ENCODE measurements at places on chromosomes 1 and 21.

GRCh38 chr21:40454057-40454456 is 392.9 kb downstream of the DSCAM start:
- no peak for DNase-seq

DNA sequence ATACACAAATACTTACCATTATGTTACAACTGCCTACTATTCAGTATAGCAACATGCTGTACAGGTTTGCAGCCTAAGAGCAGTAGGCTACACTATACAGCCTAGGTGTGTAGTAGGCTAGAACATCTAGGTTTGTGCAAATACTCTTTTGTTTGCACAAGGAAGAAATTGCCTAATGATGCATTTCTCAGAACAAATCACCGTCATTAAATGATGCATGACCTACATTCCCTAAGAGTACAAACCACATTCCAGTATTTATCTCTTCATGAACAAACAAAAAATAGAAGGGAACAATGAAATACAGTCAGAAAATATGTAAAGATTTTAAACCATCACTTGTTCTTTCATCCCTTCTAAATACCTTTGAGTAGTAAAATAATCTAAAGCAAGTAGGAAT is 109.7 kb upstream of the HP1BP3 start:
- DNase-seq: no peak

DNA sequence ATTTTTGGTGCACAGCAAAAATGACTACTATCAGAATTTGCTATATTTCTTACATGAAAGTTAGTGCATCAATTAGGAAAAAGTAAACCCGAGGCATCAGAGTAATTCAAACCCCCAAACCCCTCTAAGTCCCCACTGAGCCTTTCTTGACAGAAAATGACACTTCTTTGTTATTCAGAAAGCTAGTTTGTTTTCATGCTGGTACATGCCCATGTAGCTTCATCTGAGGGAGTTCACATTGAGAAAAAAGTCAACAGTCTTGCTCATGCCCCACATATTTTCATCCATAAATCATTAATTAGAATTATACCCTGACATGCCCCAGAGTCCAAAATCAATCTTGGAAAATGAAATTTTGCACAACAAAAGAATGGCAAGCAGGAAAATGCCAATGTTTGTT is 39.9 kb upstream of the PDC start:
- DNase-seq: no peak

- DNase-seq: no peak
Measured at GRCh38 chr1:14894811-14895560, 258.6 kb upstream of the TMEM51 start.

- DNase-seq: no peak
Measured at GRCh38 chr1:58805716-58806571, 22.1 kb upstream of the JUN start.

DNA sequence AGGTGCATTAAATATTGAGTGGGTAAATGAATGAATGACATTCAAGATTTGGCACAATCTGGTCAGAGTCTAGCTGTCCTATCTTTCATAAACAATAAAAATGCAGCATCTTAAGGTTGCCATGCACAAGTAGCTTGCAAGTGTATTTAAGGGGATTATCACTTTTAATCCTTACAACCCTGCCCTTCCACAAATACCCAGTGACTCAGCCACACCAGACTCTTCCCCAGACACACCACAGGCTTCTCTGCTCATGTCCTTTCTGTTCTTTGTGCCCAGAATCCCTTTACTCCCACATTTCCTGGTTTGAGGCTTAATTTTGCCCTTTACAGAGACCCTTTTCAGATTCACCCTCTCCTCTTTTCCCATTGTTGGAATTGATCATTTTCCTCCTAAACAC is 59.8 kb downstream of the KIRREL1 start:
- no peak for DNase-seq

- no peak for DNase-seq
Measured at GRCh38 chr1:27379564-27380122, 3.5 kb downstream of the CD164L2 start.

DNA sequence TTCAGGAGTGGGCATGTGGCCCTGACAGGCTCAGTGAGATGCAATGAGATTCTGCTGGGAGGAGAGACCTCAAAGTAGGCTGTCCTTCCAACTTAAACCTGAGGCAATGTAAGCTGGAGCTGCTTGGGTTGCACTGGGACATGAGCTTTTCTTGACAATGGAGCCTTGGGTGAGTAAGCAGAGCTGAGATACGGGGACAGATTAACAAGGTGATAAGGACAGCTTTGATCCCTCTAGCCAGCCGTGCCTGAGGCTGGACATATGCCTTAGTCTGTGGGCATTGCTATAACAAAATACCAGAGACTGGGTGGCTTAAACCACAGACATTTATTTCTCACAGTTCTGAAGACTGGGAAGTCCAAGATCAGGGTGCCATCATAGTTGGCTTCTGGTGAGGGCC is 18.3 kb upstream of the NGF start:
- DNase-seq: no peak

DNA sequence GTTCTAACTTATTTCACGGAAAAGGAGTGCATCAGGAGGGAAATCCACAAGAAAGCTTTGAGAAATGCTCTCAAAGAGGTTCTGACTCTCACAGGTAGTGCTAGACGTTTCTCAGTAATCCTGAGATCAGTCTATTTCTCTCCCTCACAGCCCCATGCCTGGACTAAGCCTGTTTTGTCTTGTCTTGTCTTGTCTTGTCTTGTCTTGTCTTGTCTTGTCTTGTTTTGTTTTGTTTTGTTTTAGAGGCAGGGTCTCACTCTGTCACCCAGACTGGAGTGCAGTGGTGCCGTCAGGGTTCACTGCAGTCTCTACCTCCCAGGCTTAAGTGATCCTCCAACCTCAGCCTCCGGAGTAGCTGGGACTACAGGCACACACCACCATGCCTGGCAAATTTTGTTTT is 133.3 kb upstream of the SGIP1 start:
- no peak for DNase-seq

GRCh38 chr1:197671140-197671539 is 104.1 kb downstream of the DENND1B start:
- no peak for DNase-seq

- DNase-seq: no peak
Measured at GRCh38 chr21:42654913-42655795, 1.7 kb downstream of the PDE9A start.

- DNase-seq: peak; percentile 85
Measured at GRCh38 chr1:156082309-156083091, at the start of gene MEX3A. MEX3A (minus strand) TSS chr1:156082465; CDS start chr1:156081998, 467 bp downstream.

GRCh38 chr1:180793451-180793850 is 119.2 kb upstream of the KIAA1614 start:
- no peak for DNase-seq

DNA sequence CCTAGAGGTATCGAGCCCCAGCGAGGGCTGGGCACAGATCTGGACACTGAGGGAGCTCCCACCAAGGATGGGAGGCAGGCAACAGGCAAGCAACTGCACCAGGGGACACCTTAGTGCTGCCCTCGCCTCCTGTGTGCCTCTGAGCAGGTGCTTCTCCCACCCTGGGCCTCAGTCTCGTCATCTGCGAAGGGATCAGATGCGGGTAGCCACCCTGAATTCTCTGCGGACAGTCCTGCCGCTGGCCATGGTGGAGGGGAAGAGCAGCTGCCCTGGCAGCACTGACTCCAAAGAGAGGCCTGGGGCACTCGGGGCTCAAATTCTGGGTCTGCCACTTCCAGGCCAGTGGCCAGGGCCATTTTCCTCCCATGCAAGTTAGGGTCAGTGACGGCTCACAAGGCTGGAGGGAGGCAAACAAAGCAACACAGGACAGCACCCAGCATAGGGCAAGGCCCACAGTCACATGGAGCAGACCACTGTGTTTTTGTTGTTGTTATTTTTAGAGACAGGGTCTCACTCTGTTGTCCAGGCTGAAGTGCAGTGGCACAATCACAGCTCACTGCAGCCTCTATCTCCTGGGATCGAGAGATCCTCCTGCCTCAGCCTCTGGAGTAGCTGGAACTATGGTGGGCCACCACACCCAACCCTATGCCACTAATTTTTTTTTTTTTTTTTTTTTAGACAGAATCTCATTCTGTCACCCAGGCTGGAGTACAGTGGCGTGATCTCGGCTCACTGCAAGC is 7.1 kb upstream of the SDC3 start:
- peak; percentile 33 for DNase-seq

- no peak for DNase-seq
Measured at GRCh38 chr1:25825605-25826004, 5.9 kb downstream of the MTFR1L start.

- DNase-seq: no peak
Measured at GRCh38 chr21:35426469-35426868, 377.4 kb upstream of the RUNX1 start.

DNA sequence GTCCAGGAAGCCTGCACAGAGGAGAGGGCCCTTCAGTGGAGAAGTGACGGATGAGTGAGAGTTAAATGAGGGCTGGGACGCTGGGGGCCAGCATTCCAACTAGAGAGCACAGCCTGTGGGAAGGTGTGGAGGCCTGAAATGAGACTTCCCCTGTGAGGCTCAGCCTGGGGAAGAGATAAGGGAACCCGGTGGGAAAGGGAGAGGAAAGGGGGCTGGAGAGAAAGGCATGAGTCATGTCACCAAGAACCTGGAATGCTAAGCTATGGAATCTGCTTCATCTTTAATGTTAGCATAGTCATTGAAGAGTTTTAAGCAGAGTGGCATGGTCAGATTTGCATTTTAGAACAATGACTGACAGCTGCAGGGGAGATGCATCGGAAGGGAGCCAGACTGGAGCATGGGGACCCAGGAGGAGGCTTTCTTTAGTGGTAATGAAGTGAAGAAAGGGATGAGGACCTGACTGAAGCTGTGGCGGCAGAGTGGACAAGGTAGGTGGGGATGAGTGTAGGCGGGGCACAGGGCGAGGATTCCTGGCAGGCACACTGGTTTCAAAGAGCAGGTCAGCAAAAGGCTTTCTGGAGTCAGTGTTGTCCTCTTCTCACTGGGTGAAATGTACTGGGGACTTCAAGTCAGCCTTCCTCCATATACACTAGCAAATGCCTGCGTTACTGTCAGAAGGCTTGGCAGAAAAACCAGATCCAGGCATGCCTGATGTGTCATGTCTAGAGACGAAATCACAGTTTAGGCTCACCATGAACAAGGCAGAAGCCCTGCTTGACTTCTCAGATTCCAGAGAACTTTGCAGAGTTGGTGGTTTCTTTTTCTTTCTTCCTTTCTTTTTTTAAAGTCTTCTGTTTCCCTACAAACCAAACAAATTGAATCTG is 8.0 kb downstream of the RGL1 start:
- DNase-seq: no peak

GRCh38 chr1:168631671-168632400 is 55.4 kb downstream of the XCL1 start:
- DNase-seq: no peak

DNA sequence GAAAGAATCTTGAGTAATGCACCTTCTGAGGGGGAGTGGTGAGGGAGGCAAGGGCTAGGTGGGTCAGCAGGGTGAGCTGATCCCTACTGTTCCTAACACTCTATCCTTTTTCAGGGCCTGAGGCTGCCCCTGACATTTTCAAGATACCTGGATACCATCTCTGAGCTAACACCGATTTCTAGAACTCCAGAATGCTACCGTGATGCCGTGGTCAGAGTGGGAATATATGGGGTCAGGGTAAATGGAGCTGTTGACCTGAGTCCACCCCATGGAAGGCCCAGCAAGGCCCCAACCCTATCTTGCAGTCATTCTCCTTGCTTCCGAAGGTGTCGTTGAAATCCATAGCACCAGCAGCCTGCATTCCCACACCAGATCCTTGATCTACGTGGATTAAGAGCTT is 18.0 kb upstream of the PTPRF start:
- DNase-seq: no peak

DNA sequence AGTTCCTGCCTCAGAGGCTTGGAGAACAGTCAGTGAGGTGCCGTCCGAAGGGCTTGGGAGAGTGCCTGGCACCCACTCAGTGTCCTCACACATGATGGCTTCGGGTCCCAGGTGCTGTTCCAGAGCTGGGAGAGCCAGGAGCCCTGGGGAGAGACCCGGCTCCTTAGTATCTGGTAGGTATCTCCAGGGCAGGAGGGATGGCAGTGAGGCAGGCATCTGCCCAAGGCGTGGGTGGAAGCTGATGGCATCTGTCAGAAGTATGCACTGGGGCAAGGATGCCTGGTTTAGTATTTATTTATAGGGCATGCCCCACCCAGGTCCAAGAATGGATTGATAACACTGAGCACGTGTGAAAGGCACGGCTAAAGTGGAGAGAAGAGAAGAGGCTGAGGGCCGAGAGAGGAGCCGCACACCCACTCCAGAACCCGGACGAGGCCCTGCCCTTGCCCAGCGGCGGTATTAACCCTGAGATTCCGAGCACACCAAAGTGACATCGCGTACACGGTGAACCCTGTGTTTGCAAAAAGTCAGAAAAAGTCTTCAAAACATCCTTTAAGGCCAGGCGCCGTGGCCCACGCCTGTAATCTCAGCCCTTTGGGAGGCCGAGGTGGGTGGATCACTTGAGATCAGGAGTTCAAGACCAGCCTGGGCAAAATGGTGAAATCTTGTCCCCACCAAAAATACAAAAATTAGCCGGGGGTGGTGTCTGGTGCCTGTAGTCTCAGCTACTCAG is 2.4 kb downstream of the TP73 start:
- no peak for DNase-seq

- peak; percentile 85 for DNase-seq
Measured at GRCh38 chr1:176880955-176881595, 283.4 kb downstream of the ASTN1 start.

- DNase-seq: no peak
Measured at GRCh38 chr1:15016526-15016925, 137.0 kb upstream of the TMEM51 start.

DNA sequence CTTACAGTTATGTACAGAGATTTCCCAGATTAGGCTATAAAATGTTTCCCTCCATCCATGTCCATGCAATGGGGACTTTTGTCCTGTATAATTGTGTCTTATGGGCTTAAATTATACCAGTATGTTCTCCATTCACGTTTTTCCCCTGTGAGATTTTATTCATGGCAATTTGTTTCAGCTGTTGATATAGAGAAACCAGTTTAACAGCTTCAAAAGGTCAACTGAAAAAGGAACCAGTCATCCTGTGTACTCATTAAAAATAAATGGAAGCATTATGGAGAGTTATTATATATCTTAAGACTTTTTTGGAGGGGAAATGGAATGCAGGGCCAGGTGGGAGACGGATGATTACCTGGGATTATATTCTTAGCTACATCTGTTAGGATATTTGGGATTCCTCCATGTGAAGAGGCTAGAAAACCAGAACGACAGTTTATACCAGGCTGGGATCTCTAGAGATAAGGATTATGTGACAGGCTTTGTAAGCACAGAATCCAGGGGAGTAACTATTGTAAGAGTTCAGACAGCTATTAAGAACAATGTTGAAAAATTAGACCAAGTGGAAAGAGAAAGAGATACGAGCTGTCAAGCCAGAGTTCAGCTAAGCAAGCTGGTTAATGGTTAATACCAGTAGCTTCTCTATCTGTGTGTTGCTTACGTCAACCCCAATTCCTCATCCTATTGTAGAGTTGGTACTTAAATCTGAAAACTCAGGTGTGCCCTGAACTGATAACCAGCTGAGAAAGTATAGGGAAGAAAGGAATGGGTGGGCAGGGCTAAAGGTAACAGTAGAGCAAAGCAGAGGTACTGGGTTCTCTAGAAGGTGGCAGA is 12.4 kb upstream of the ZNF697 start:
- DNase-seq: no peak

GRCh38 chr1:200861937-200862647 is 10.7 kb upstream of the GPR25 start:
- no peak for DNase-seq

All from sciatic nerve (tissue), 2 donors.